Activated CD4-positive, alpha-beta T cell treated with anti-CD3 and anti-CD28 coated beads, Interleukin-2, amount 10 ng/mL, durations not matched to agents 7 days and 5 days (primary cell): ENCODE measurements at places on chromosomes 1 and 21. TPM values are rescaled to one million over a fixed set of nuclear protein-coding genes. Genes with fewer than 3 reads are reported as not detected.

GRCh38 chr1:192574073-192574472, 1.5 kb upstream of the RGS1 start:
- DNase-seq, result no peak

DNA sequence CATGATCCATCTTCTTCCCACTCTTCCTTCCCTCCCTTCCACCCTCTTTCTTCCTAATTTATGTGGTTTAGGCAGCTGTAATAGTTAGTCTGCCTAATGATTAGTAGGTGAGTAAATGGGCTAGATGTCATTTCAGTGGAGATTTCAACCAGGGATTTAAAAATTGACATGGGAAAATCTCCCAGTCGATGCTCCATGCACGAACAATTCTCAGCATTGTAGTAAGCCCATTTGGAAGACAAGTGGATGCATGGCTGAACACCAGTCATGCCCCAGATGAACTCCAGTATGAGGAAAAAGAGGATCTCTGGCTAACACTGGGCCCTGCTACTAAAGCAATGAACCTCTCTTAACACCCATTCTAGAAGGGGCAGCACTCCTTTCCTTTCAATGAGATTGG, 25.3 kb downstream of the CHI3L2 start:
- DNase-seq, result no peak

GRCh38 chr1:184242507-184242943, 144.3 kb upstream of the C1orf21 start:
- no peak for DNase-seq

DNA sequence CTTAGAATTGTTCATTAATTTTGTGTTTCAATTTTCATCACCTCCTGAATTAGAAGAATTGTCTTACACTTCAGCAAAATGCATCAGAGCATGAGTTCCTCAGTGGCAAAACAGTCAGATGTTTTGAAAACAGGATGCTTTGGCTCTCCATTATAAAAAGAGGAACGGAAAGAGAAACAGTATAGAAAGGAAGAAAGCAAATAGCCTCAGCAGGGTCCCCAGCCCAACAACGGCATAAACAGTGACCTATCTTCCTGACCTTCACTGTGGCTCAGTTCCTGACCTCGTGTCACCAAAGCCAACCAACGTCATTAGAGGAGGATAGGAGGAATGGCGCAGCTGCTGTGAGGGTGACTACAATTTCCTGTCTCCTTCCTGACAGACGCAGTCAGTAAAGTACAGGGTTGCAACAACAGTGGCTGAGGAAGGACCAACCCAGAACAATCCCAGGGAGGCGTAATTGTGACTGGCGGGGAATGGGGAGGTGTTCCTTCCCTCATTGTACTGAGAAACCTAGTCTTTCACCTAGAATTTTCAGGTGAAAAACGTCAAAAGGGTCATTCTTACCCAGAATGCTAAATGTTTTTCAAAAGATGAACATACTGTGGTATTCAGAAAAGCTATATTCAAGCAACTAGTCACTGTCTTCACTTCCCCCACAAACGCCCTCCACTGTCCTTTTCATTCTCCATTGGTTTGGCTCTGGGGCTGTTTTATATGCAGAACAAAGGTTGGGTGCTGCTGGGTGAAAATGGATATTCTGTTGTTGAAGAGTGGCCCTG, 197.9 kb upstream of the SGIP1 start:
- DNase-seq, result peak; percentile 71

The PLCH2 gene
- total RNA-seq, result 16.7 TPM

The RGS4 gene
- total RNA-seq, result not detected

The PAQR6 gene
- 7.3 TPM for total RNA-seq
